ENCODE measurements at places on chromosomes 7 and 10.

DNA sequence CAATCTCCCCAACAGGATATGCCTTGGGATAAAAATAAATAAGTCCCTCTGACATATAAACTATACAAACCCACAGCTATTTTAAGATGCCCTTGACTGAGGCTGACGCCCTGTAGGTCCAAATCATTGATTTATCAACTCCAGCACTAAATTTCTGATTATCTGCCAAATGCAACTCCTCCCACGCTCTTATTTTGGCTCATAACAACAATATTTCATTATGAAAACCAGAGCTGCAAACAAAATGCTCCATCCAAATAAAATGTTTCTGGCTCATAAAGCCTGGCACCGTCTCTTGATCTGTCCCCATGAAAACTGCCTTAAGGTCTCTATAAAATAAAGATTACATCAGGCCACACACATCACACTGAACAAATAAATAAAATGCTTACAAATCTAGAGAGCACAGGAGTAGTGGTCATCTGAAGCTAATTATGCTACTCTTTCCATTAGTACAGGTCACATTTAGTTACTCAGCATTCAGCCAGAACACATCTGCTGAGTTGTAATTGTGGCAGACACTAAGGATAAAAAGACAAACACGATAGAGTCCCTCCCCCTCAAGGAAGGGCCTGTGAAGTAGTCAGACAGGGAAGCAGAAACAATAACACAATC, 28.8 kb downstream of the CACUL1 start:
- peak; percentile 10 for DNase-seq

- no peak for DNase-seq
Observed at GRCh38 chr10:113735913-113736312, 15.6 kb upstream of the PLEKHS1 start.

DNA sequence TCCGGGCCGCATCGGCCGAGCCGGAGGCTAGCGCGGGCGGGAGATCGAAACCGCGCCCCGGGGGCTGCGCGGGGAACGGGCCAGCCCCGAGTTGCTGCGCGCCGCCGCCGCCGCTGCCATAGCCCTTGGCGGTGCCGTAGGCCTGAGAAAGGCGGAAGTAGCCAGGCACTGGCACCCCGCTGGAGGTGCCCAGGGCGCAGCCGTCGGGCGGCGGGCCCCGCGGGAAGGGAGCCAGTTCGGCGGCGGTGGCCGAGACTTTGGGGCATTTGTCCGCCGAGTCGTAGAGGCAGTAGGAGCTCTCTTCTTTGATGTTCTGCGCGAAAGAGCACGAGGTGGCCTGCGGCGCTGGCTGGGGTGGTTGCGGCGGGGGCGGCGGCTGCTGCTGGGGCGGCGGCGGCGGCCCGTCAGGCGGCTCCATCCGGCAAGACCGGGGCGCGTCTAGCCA, 587 bp downstream of the HOXA10 start:
- DNase-seq: no peak

DNA sequence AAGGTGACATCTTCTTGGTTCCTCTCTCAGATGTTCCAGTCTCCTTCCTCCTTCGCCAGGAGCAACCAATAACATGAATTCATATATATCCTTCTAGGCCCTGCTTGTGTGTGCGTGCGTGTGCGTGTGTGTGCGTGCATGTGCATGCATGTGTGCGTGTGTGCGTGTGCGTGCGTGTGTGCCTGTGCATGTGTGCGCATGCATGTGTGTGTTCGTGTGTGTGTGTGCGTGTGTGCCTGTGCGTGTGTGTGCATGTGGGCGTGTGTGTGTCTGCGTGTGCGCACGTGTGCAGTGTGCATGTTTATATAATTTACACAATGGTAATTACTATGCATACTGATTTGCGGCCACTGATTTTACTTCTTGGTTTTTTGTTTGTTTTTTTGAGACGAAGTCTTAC, 43.9 kb upstream of the PTF1A start:
- no peak for DNase-seq

- DNase-seq: no peak
Observed at GRCh38 chr7:13743226-13743625, 246.2 kb downstream of the ETV1 start.

DNA sequence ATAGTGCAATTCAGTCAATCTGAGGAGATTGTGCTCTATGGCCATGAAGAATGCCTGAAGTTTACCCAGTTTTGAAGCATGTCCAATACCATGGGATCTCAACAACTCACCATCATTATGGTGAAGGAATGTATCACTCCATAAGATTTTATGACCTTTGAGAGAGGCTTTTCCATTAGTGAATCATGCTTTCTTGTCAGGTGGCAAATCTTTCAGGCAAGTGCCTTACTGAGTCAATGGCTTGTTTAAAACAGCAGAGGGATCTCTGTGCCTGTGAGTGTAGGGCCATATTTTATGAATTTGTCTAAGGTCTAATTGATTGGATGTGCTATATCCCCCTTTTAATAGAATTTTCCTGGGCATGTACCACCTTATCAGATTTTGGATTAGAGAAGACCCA, 131.5 kb downstream of the CCDC7 start:
- DNase-seq: peak; percentile 4

DNA sequence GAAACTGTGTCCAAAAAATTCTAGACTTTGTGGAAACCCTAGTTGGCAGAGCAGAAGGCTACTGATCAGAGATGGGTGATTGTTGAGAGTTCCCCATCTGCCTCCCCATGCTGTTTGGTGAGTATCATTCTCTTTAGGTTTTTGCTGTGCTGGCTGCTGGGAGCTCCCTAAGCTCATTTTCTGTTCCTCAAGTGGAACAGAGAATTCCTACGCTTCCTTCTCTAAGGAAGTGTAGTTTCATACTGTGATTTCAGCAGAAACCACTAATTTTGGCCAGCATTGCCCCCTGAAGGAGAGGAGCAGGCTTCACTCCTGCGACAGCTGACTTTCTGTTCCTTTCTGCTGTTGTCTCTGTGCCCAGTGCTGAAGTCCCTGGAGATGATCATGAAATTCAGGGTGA, 355.3 kb upstream of the NPVF start:
- DNase-seq: no peak

- no peak for DNase-seq
Observed at GRCh38 chr7:137325927-137326326, 17.6 kb downstream of the PTN start.

- DNase-seq: no peak
Observed at GRCh38 chr7:66741710-66742049, 1.1 kb downstream of the RABGEF1 start.

DNA sequence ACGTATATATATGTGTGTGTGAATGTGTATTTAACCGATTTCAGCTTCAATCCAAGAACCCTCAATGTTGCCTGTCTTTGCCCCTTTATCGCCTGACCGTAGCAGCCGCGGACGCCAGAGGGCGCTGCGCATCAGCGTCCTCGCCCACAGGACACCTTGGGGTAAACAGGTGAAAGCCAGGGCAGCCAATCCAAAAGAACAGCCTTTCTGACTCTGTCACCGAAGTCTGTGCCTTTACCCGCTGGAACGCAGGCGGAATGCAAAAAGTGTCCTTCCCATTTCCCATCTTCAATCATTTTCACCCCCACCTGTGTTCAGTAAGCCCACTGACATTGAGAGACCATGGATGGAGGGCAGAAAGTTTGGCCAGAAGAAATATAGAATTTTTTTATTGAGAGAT, 3.6 kb downstream of the NXPH1 start:
- DNase-seq: no peak

- DNase-seq: no peak
Observed at GRCh38 chr7:10316488-10316887, 657.2 kb upstream of the PHF14 start.

DNA sequence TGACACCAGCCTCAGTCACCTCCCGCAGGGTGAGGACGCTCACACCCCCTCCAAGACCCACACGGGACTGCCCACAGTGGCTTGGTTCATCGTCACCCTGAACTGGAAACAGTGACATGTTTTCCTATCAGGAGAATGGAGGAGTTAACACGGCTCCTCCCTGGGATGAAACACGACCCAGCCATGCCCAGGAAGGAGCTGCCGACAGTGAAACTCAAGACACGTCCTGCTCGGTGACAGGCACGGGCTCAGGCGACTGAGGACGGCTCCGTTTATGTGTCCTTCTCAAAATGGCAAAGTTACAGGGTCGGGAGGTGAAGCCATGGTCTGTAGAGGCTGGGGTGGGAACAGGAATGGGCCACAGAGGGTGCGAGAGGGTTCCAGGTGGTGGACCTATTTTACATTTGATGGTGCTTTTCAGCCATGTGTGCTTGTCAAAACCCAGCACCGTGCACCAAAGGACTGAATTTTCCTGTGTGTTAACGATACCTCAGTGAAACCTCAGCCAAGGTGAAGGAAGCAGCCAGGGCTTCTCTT, 272.4 kb downstream of the ADARB2 start:
- no peak for DNase-seq

DNA sequence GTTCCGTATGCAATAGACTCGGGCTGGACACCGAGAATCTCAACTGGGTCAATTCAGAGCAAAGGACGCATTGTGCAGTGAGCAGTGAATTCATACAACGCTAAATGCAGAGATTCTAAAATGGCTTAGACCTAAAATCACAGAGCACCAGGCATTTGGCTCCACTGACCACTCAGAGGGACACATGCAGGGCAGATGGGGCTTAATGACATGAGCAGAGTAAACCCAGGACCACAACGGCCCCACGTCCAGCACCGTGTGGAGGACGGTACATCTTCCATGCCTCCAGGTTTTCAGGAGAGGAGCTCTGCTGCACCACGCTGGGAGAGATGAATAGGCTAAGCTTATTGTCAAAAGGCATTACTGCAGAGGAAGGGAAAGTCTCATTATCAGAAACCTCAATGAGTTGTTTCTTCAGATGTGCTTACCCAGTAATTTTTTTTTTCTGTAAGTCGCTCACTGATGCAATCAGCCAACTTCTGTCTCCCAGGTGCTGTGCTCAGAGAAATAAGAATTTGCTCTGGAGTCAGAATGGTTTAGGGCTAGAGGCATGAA, 555.0 kb downstream of the PTPRN2 start:
- DNase-seq: no peak

DNA sequence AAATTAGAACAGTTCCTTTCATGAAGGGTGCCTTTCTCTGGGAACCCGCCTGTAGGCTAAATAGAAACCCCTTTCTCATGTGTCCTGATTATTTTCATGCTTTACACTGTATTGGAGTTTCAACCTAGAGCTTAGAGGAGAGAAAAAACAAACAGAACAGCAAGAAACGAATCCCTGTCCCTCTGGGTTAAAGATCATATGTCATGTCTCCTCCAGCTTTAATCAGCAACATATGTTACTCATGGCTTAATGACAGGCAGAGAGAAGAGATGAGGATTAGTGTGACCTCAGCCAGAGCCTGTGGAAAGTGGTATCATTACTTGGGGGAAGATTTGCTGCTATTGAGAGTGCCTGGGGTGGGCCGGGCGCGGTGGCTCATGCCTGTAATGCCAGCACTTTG, 32.1 kb downstream of the CRCP start:
- DNase-seq: no peak

GRCh38 chr7:142379201-142379885, 121.5 kb upstream of the PRSS58 start:
- DNase-seq: no peak

DNA sequence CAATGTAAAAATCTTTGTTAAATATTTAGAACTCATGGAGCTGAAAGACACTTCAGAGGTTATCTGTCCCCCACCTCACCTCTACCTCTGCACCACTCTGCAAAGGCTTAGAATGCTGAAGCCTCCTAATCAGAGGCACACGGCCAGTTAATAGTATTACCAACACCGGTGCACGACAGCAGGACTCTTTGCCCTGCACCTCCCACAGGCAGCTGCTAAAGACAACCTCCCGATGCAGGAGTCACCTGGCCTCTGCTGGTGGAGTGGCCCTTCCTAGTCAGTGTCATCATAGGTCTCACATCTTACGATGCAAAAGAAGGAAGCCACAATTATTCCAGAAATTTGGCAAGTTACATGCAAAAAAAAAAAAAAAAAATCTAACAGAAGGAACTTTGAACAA, 66.6 kb upstream of the MGMT start:
- no peak for DNase-seq

GRCh38 chr10:126227762-126228134, 160.5 kb downstream of the ADAM12 start:
- DNase-seq: peak; percentile 61

- DNase-seq: peak; percentile 59
Observed at GRCh38 chr7:36526863-36527548, 137.3 kb downstream of the ANLN start.

- peak; percentile 71 for DNase-seq
Observed at GRCh38 chr10:74145133-74145532, 5.5 kb downstream of the AP3M1 start.

DNA sequence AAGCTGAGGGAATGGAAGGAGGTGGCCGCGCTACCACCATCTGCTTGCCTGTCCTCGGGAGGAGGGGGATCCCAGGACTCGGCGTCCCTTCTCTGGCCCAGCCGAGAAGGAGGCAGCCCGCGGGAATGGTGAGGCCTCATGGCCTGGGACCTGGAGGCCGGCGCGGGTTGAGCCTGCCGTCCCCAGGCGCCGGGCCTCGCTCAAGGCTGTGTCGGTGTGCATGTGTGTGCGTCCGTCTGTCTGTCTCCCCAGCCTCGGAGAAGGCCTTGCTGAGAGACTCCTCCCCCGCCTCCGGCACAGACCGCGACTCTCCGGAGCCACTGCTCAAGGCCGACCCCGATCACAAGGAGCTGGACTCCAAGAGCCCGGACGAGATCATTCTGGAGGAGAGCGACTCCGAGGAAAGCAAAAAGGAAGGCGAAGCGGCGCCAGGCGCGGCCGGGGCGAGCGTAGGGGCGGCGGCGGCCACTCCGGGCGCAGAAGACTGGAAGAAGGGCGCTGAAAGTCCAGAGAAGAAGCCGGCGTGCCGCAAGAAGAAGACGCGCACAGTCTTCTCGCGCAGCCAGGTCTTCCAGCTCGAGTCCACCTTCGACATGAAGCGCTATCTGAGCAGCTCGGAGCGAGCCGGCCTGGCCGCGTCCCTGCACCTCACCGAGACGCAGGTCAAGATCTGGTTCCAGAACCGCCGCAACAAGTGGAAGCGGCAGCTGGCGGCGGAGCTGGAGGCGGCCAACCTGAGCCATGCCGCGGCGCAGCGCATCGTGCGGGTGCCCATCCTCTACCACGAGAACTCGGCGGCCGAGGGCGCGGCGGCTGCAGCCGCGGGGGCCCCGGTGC, 1.3 kb downstream of the HMX3 start:
- DNase-seq: peak; percentile 38

GRCh38 chr7:137992550-137993394, 9.1 kb downstream of the CREB3L2 start:
- DNase-seq: peak; percentile 59

DNA sequence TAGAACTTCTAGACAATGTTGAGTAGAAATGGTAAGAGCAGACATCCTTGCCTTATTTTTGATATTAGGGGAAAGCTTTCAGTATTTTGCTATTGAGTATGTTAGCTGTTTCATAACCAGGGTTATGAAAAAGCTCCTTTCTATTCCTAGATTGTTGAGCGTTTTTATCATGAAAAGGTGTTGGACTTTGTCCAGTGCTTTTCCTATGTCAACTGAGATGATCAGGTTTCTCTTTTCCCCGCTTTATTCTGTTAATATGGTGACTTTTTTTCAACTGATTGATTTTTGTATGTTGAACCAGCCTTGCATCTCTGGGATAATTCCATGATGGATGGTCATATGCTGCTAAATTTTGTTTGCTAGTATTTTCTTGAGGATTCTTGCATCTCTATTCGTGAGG, 58.5 kb downstream of the LCOR start:
- no peak for DNase-seq

Measured in AG08396 (cell line).